ENCODE measurements at places on chromosomes 12 and 14.

DNA sequence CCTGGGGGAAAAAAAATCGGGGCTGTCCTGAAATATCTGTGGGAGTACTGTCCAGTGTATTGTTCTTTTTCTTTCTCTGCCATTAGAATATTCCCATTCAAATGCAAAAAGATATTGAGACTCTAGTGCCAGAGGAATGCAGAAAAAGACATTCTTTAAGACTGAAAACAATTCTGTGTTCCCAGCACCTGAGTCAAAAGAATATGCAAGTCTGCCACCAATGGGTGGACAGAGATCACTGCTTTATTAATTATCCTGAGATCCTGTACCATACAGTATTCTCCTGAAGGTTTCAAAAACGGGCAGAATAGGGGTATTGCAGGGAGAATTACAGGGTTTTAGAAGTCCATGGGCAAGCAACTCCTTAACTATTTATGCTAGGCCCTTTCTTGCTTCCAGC is 361.8 kb downstream of the C12orf50 start:
- DNase-seq = no peak

DNA sequence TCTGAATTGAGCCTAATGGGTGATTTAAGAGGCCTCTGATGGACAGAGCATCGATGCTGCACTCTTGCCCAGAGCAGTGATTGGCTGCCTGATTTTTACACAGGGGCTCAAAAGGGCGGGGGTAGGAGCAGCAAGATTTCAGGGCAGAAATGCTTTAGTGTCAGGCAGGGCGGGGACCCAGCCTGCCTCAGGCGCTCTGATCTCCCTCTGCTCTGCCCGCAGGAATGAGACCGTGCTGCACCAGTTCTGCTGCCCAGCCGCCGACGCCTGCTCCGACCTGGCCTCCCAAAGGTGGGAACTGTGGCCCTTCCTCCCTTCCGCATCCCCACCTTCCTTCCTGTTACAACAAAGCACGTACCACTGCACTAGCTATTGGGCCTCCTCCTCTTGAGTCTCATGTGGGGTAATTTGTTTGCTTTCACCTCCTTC is 32.4 kb downstream of the IQSEC3 start:
- no peak for DNase-seq

- DNase-seq = no peak
These were observed 100.4 kb downstream of the EFCAB11 start for GRCh38 chr14:89853936-89854693.

GRCh38 chr14:81710232-81710845 is 176.7 kb upstream of the SEL1L start:
- no peak for DNase-seq

DNA sequence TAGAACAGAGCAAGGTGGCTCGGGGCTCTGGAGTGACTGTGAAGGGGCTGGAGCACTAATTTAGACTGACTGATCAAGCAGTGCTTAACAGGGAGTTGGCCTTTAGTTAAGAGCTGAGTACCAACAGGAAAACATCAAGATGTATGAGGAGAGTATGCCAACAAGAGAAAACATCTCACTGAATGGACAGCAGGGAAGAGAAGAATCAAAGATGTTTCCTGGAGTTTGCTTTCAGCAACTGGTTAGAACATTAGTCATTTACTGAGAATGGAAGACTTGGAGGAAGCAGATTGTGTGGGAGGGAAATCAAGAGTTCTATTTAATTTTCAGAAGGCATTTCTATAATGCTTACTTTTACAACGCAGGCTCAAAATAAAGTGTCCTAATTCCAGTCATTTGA is 259.3 kb downstream of the ADAMTS20 start:
- DNase-seq = no peak

DNA sequence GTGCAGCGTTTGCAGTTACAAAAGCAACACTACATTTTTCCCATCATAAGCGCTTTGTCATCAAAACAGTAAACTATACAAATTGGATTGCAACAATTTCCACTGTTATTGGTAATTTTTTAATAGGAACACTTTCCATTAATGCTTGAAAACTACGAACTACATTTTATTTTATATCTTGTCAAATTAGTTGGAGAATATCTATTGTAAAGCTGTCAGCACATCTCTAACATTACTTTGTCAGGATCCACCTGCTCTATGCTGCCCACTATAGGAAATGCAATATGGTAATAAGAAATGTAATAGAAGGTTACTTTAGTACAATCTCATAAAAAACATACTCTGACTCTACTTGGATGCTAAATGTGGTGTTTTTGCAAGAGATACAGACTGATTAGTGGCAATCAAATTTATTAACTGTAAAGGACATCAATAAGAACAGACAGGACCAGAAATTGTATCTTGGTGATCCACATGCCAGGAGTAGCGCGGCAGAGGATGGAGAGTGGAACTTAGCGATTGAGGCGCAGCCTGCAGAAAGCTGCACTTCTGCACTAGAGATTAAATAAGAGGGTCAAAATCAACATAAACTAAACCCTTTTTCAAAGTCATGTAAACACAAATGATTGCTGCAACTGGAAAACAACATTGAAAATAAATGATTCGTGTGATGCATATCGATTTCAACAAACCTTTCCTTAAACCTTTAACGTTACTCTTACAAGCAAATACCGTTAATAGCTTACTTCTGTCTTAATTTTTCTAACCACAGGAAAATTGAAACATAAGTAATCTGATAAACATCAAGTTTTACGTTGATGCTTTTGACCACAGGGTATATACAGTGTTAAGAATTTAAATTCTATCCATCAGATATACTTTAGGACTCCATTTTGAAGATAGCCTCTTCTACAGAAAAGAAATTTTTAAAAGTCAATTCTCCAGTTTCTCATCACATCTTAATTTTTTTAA is 3.6 kb upstream of the ARID2 start:
- peak; percentile 2 for DNase-seq

GRCh38 chr14:83342590-83342989 is 1808.9 kb upstream of the SEL1L start:
- DNase-seq = no peak

DNA sequence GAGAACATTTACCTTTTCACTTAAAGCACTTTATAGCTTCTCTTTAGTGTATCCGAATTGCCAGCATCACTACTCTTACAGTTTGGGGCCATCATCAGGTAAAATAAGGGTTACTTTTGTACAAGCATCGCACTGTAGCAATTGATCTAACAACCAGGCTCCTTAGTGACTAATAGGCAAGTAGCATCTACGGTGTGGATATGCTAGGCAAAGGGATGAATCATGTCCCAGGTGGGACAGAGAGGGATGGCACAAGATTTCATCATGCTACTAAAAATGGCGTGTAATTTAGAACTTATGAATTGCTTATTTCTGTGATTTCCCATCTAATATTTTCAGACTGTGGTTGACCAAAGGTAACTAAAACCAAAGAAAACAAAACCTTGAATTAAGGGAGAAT is 582.3 kb downstream of the KCNH5 start:
- DNase-seq = no peak

DNA sequence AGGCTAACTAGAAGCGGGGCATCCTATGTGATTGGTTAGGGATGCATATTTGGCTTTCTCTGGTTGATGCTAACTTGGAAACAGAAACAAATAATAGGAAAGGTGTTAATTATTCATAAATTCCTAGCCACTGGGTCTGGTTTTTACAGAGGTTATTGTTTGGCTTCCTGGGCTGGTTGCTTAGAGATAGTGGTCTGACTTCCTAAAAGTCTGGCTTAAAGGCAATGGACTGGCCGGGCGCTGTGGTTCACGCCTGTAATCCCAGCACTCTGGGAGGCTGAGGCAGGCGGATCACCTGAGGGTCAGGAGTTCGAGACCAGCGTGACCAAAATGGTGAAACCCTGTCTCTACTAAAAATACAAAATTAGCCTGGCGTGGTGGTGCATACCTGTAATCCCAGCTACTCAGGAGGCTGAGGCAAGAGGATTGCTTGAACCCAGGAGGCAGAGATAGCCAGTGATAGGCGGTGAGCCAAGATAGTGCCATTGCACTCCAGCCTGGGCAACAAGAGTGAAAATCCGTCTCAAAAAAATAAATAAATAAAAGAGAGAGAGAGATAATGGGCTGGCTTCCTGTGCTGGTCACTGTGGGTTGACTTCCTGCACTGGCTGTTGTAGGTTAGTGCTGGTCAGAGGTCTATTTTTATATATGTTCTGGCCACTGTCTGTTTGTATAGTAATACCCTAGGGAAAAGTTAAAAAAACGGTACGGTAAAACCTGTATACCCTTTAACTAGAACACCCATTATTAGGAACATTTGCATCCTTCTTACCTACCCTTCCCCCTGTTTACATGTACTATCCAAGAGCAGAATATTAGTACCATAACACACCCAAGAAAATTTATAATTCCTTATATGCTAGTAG is 24.1 kb downstream of the OR6S1 start:
- no peak for DNase-seq

DNA sequence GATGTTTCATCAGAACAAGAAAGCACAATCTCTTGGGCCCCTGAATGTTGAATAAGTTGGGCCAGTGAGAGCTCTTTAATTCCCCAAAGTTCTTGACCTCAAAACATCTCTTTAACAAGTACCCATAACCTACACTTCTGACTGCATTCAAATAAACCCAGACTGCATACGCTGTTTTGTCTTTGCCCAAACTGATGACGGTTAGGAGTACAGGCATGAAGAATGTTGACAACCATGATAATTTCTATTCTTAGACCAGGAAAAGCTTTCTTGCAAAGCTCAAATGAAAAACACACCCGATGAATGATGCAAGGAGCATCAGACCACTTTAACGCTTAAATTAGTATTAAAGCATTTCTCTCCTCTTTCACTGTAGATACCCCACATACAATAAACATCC is 11.7 kb upstream of the RAB3IP start:
- DNase-seq = no peak

GRCh38 chr12:24739106-24739779 is 209.7 kb downstream of the BCAT1 start:
- DNase-seq = no peak

DNA sequence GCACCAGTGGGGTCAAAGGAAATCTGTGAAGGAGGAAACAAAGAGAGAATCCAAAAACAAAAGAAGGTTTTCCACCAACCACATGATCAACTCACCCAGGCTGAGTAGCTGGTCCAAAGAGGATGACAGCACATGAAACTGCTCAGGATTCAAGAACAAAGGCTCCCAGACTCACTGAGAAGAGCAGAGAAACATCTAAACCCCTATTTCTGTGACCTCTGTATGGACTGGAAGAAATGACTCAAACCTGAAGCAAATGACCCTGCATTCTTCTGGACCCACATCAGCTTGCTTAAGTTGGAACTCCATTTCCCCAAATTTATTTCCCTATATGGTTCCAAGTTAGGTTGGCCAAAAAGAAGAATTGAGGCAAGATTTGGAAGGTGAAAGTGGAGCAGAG is 26.3 kb downstream of the TC2N start:
- no peak for DNase-seq

- no peak for DNase-seq
These were observed 164.7 kb downstream of the SSPN start for GRCh38 chr12:26360062-26360461.

- DNase-seq = no peak
These were observed 136.8 kb downstream of the CALM1 start for GRCh38 chr14:90533591-90534021.

DNA sequence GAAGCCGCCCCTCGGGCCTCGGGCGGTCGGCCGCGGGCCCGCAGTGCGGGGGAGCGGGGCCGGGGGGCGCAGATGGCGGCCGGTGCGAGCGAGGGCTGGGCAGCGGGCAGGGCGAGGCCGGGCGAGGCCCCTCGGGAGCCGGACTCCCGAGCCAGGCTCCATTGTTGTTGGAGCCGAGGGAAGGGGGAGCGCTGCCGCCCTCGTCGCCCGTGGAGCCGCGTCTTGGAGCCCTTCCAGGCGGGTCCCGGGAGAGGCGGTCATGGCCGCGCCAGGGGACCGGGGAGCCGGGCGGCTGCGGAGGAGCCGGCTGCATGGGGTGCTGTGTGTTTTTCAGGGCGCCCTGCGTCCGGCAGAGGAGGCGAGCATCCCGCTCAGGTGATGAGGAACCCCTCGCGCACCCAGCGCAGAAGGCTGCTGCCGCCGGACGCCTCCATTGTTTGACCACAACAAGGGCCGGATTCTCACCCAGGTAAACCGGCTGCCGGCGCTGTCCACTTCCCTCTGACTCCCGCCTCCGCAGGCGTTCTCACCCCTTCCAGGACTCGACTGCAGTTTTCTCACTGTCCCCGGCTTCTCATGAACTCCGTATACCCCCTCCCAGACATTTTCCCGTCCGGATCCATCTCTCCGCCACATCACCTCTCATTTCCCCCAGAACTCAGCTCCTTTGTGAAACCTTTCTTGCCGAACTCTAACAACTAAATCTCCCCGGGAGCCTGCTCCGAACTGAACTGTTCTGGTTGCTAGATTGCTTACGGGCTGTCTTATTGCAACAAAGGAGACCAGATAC is 732 bp downstream of the ZNF664 start:
- DNase-seq = peak; percentile 5

GRCh38 chr12:33180918-33181317 is 258.7 kb downstream of the SYT10 start:
- no peak for DNase-seq

- DNase-seq = no peak
These were observed 432.6 kb downstream of the C12orf50 start for GRCh38 chr12:87596636-87597035.

GRCh38 chr12:74412606-74413230 is 124.9 kb upstream of the ATXN7L3B start:
- DNase-seq = no peak

DNA sequence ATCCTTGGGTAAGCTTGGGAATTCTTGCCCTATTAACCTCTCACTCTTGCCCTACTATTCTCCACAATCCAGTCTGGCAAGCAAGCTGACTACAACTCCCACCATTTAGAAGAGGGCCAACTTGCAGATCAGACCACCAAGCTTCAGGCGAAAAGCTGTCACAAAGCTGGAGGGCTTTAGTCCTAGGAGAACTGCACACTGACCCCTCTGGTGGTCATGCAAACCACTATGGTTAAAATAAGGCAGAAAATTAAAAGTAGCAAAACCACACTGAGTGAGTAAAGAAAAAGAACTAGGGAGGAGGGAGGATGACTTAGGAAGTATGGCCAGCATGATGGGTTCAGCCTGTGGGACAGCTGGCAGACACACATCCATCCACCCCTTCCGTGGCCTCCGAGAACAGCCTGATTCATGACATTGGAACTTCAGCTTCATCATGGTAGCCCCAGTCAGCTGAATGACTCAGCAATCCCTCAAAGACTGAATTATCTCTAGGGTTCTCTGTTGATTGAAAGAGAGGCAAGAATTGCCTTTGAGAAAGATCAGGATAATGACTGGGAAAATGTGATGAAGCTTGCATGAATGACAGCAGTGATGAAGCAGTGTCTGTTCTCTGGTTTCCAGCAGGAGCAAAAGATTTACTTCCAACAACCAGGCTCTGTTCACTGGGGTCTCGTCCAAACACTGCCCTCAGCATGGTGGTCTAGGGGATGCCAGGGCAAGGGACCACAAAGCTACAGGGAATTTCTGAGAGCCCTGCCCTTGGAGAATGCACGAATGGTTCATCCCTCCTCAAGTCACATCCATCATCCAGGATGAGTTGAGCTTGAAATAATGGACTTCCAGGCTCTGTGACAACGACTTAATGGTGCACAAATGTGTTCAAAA is 24.4 kb downstream of the PITPNM2 start:
- no peak for DNase-seq

- no peak for DNase-seq
These were observed 32.9 kb downstream of the EVL start for GRCh38 chr14:100098171-100098570.

All from stimulated activated naive CD4-positive, alpha-beta T cell treated with Interleukin-2 at 50 U/mL for 16 hours (primary cell).